ENCODE measurements at places on chromosomes 3 and 15.

DNA sequence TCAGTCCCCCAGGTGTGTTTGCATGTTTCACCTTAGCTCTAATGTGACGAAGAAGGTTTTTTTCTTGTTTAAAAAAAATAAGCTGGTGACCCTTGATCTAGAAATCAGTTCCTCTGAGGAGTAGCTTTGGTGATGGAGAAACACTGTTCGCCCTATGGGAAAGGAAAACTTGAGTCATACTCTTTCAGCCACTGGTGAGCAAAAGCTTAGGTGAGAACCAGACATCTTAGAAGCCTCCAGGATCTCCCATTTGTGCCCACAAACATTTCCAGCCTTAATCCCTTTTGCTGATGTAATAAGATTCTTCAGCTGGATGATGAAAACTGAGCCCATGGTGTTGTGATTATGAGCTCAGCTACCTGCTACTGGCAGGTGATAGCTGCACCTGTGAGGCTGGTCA lies 37.8 kb downstream of the SLC27A2 start:
- peak; percentile 7 for DNase-seq

DNA sequence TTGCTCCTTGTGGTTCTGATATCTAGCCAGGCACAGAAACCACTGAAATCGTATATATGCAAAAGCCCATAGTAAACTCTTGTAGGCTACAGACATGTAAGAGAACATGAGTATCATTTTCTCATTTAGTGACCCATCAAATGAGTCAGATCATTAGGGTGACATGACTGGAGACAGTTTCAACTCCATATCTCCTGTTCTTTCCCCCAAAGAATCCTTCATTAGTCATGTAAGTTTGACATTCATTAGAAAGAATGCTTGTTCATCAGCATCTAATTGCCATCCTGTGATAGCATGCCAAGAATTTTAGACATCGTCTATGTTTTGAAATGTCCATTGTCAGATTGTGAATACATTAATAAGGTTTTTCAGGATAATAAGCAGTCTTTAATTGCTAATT lies 264.9 kb upstream of the TPM1 start:
- DNase-seq = no peak

DNA sequence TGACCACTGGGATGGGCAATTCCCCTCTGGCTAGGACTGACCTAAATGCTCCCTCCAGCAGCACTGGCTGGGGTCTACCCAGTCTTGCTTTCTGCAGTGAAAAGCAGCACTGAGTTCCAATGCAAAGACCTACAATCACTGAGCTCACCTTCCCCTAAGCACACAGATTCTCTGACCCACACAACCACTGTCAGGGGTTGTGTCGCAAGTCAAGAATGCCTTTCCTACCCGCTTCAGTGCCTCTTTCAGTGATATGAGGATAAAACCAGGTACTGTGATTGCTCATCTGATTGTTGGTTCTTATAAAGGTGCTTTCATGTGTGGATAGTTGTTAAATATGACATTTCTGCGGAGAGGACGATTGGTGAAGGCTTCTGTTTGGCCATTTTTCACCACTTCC lies 345.6 kb downstream of the GAP43 start:
- no peak for DNase-seq

DNA sequence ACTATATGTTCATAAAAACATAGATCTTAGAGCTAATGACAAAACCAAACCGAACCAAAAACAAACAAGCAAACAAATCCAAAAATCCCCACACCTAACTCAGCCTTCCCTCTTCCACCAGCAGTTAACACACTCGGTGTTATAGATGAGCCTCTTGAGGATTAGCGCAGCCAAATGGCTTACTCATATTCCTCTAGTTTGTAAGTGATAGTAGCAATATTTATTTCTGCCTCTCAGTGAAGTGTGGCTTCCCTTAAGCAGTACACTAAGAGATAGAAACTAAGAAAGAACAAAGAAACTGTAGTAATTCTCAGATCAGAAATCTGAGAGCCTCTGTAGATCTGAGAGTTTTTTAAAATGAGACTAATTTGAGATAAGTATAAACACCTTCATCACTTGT lies 2.4 kb upstream of the NCEH1 start:
- DNase-seq = peak; percentile 14

- DNase-seq = peak; percentile 10
Measured at GRCh38 chr3:152183473-152183872, 85.3 kb upstream of the MBNL1 start.

GRCh38 chr3:157045238-157045850 lies 114.6 kb downstream of the CCNL1 start:
- no peak for DNase-seq

- DNase-seq = no peak
Measured at GRCh38 chr15:78290222-78290621, 9.2 kb downstream of the SKIC8 start.

DNA sequence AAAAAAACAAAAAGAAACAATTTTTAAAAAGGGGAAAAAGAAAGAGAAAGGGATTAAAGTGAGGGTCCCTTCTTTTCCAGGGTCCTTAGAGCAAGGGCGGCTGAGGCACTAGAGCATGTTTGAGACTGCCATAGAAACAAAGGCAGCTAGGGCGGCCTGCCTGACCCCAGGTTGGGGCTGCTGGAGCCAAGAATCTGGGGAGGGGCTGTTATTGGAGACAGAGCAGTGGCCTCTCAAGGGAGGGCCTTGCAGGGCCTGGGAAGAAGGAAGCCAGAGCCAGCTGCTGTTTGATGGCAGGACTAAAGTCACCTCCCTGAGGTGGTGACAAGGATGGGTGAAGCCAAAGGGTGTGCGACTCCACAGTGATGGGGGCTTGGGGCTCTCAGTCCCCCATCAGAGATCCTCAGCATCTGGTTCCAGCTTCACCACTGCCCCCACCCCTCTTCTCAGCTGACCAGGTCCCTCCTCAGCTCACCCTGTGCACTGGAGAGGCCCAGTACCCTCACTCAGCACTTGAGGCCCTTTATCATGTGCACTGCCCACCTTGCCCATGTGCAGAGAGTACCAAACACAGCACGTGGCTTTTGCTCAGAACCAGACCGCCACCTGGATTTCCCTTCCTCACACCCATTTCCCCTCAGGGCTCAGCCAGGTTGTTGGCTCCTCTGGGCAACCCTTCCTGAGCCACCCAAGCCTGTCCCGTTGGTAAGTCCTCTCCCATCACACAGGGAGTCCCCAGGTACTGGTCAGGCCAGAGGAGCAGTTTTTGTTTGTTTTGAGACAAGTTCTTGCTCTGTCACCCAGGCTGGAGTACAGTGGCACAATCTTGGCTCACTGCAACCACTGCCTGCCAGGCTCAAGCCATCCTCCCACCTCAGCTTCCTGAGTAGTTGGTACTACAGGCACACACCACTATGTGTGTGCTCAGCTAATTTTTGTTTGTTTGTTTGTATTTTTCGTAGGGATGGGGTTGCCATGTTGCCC lies 1.7 kb downstream of the TMEM89 start:
- no peak for DNase-seq

DNA sequence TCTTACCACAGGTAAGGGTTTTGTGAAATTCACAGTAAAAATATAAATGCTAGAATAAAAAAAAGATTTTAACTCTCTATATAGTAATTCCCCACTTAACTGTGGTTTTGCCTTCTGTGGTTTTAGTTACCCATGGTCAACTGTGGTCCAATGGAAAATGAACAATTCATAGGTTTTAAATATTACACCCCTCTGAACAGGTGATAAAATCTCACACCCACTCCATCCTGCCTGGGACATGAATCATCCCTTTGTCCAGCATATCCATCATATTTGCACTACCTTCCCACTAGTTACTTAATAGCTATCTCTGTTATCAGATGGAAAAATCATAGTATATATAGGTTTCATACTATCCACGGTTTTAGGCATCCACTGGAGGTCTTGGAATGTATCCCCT lies 49.2 kb downstream of the HDGFL3 start:
- DNase-seq = no peak

GRCh38 chr3:96416549-96417255 lies 397.7 kb upstream of the EPHA6 start:
- no peak for DNase-seq

DNA sequence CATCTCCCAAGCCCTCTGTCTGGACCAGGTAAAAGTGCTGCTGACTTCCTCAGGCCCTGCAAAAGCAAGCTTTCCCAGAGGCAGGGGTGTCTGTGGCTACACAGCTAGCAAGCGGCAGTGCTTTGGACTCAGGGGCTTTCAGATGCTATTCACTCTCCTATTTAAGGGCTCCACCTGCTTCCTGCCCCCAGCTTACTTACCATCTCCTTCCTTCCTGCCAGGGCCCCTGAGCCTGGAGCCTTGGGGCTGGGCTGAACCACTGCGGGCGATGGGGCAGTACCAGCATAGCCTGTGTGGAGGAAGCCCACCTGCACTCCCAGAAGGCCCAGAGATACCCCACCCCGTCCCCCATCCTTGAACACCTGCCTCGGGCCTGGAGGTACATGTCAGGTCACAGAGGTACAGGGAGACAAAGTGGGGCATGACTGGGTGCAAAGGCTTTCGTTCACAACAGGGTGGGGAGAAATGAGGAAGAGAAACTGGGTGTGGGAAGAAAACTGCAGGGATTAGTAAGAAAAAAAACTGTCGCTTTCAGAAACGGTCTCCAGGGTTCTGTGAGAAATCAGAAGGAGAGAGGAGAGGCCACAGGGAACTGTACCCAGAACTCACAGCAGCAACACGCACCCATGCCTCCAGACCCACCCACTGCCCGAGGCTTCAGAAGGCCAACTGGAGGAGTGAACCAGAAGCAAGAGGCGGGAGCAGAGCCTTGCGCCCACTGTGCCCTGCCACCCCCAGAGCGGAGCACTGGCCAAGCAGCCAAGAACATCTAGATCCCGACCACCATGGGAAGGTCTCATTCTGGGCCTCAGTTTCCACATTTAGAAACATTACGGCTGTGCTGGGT lies 49.5 kb downstream of the CCDC12 start:
- no peak for DNase-seq

DNA sequence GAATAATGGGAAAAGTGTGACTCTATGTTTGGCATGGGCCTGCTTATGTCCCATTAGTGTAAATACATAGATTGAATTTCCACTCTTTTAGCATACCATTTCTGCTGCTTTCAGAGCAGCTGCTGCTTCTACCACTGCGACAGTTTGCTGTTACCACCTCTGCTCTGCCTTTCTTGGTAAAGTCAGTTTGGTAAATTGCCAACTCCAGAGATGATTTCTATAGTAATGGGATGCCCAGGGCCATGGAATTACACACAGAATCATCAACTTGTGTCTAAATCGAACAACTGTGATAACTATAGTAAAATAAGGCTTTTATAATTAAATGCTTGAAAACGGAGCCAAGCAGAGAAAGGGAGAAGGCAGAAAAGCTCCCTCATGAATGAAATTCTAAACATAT lies 168.4 kb upstream of the VEPH1 start:
- no peak for DNase-seq

DNA sequence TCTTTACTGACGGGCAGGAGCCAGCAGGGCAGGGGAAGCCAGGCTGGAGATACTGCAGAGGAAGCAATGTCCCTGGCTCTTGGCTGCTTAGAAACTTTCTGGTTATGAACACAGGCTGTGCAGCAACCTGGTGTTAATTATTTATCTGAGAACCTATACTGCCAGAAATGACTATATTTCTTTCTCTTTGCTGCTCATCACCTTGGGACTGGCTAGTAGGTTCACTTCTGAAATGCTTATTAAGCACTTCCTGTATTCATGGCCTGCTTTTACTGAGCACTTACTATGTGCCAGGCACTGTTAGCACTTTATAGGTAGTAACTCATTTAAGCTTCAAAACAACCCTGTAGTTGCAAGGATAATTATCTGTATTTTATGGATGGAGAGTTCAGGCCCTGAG lies 57.6 kb downstream of the RAB11A start:
- DNase-seq = no peak

DNA sequence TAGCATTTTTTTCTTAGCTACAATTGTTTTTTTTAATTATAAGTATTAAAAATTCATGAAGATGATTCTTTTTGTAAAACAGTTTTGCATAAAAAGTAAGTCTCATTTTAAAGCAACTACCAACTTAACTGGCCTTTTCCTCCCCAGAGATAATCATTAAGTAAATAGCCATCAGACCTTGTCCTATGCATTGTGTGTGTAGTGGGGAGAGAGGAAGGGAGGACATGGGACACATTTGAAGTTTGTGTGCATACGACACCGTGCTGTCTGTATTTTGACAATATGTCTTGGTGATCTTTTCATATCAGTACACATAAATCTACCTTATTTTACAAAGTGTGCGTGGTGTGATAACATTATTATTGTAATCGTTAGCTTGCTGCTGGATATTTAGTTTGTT lies 8.1 kb downstream of the SNRPN start:
- no peak for DNase-seq

GRCh38 chr15:90939756-90940155 lies 4.7 kb downstream of the UNC45A start:
- DNase-seq = no peak

- peak; percentile 64 for DNase-seq
Measured at GRCh38 chr3:138062626-138063025, 52.7 kb downstream of the CLDN18 start.

GRCh38 chr3:34725774-34726173 lies 913.6 kb upstream of the ARPP21 start:
- no peak for DNase-seq

GRCh38 chr3:136994772-136995516 lies 37.2 kb downstream of the IL20RB start:
- peak; percentile 98 for DNase-seq

DNA sequence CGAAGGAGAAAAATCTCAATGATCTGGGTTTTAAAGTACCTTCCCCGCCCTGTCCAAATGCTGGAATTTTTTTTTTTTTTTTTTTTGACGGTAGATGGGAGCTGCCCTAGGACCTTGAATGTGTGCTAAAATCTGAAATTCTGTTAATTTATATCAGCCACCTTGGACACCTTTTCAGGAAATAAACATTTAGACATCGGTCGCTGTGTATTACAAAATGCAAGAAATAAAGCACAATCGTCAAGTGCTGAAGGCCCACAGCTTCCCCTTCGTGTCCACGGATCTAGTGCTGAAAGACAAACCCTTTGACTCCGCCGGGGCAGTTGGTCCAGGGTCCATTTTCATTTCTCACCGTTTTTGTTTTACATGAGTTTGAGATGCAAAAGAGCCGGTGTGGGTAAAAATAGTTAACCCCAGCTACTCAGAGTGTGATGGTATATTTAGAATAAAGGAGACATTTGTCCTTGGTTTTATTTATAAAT lies 90.2 kb upstream of the CHD2 start:
- DNase-seq = peak; percentile 48

DNA sequence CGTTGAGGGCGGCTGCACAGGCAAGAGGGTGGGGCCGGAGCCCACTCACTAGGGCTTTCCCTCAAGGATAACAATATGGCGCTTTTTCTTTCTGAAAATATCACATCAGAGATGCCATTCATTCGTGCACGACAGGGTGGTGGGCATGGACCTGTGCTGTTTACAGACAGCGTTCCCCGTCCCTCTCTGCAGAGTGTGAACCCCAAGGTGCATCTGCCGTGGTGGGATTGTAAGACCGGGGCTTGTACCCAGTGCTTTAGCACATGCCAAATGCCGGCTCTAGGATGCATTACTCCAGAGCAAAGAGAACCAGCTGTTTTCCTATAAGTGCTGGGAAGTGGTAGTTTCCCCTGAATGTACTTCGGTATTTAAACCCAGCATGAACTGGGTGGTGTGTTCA lies 37.0 kb downstream of the CHDH start:
- no peak for DNase-seq
